ENCODE measurements at places on chromosomes 3 and 15.
A peak's percentile ranks its signal among the peaks of the same experiment; 100 is the strongest.

GRCh38 chr3:47512416-47513124 is 942 bp downstream of the ELP6 start:
- H3K4me1 ChIP-seq, result peaks cover 18% of the 10 kb centered on the region
- ATAC-seq, result peak; percentile 40
- no peaks in the 10 kb centered on the region for H3K27me3 ChIP-seq
- peak overlapping the region; percentile 97 for H3K4me3 ChIP-seq
- peak overlapping the region; percentile 97 for H3K27ac ChIP-seq
- peaks cover 13% of the 10 kb centered on the region for H3K36me3 ChIP-seq

GRCh38 chr3:67774676-67775075 is 120.3 kb upstream of the SUCLG2 start:
- H3K27ac ChIP-seq, result no peak overlapping the region
- H3K27me3 ChIP-seq, result no peaks in the 10 kb centered on the region
- peaks cover 5% of the 10 kb centered on the region for H3K4me1 ChIP-seq
- no peaks in the 10 kb centered on the region for H3K36me3 ChIP-seq
- peak; percentile 27 for ATAC-seq

- peaks cover 7% of the 10 kb centered on the region for H3K27me3 ChIP-seq
- no peaks in the 10 kb centered on the region for H3K4me1 ChIP-seq
- ATAC-seq, result no peak
- no peaks in the 10 kb centered on the region for H3K36me3 ChIP-seq
- no peak overlapping the region for H3K27ac ChIP-seq
Observed at GRCh38 chr3:171833789-171834460, 9.2 kb upstream of the TMEM212 start.

DNA sequence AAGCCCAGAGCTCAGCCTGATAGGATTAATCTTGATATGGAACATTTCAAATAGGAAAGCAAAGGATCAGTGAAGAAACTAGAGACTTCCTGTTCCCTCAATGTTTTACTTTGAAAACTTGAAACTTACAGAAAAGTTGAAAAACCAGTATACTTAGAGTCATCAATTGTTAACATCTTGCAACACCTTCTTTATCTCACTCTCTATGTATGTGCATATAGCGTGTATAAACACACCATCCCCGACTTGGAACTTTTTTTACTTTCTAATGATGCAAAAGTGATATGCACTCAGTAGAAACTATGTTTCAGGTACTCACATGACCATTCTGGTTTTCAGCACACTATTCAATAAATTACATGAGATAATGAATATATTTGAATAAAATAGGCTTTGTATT is 60.5 kb downstream of the SEC22A start:
- ATAC-seq, result no peak
- peaks cover 39% of the 10 kb centered on the region for H3K36me3 ChIP-seq
- no peaks in the 10 kb centered on the region for H3K4me1 ChIP-seq
- no peak overlapping the region for H3K27ac ChIP-seq
- H3K4me3 ChIP-seq, result no peak overlapping the region

DNA sequence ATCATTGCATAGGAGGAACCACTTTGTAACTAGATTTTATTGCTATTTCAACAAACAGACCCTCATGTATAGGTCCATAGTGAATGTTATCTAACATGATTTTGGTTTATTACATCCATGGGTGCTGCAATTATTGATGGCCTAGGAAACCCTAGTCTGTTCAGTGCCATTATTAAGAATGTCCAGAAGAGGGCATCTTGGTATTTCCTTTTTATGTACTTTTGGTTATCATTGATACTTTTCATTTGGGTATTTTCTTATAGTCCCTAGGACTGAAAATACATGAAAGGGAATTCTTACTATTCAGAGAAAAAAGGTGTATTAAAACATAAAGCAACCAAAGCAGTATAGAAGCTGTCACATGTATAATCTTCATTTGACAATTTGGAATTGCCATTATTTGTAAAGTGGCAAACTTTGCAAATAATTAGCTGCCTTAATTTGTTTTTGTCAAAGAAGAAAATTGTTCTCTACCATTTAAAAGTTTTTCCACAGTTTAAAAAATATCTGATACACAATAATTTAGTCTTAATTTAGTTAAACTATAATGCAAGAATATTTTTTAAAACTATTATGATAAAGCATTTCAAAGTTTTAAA is 48.7 kb downstream of the CNOT10 start:
- no peak for ATAC-seq
- peaks cover 33% of the 10 kb centered on the region for H3K36me3 ChIP-seq
- H3K27ac ChIP-seq, result no peak overlapping the region
- no peaks in the 10 kb centered on the region for H3K4me1 ChIP-seq
- no peaks in the 10 kb centered on the region for H3K27me3 ChIP-seq

- no peaks in the 10 kb centered on the region for H3K36me3 ChIP-seq
- no peak overlapping the region for H3K4me3 ChIP-seq
- H3K27me3 ChIP-seq, result no peaks in the 10 kb centered on the region
- no peak overlapping the region for H3K27ac ChIP-seq
Observed at GRCh38 chr3:81393251-81393650, 368.2 kb downstream of the GBE1 start.

DNA sequence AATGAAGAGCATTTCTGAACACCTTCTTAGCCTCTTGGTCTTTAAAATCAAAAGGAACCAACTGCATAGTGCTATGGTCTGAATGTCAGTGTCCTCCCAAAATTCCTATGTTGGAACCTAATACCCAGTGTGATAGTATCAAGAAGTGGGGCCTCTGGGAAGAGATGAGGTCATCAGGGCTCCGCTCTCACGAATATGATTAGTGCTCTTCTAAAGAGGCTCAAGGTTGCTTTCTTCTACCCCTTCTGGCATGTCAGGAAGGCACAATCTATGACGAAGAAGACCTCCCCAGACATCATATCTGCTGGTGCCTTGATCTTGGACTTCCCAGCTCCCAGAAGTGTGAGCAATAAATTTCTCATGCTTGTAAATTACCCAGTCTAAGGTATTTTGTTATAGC is 209.5 kb downstream of the MAGI1 start:
- no peaks in the 10 kb centered on the region for H3K4me1 ChIP-seq
- no peak overlapping the region for H3K4me3 ChIP-seq
- H3K27ac ChIP-seq, result no peak overlapping the region
- H3K27me3 ChIP-seq, result no peaks in the 10 kb centered on the region

- H3K4me1 ChIP-seq, result peaks cover 49% of the 10 kb centered on the region
- H3K36me3 ChIP-seq, result no peaks in the 10 kb centered on the region
- H3K4me3 ChIP-seq, result no peak overlapping the region
- H3K27me3 ChIP-seq, result no peaks in the 10 kb centered on the region
- H3K27ac ChIP-seq, result peak overlapping the region; percentile 62
Observed at GRCh38 chr3:106172101-106172500, 303.3 kb upstream of the CBLB start.

DNA sequence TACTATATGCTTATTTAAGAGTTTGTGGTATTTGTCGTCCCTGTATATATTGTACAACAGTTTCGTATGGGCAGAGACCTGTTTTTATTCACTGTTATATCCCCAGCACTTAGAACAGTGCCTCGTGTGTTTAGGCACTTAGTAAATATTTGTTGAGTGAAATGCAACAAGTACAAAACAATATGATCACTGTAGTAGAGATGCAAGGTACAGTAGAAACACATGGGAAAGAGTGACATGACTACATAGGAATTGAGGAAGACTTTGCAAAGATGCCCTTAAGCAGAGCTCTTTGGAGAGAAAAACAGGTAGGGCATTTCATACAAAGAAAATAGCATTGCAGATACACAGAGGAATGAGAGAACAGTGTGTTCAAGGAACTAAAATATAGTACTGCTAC is 18.3 kb downstream of the RASA2 start:
- H3K4me1 ChIP-seq, result peaks cover 15% of the 10 kb centered on the region
- H3K27ac ChIP-seq, result no peak overlapping the region
- H3K27me3 ChIP-seq, result no peaks in the 10 kb centered on the region
- ATAC-seq, result no peak
- no peak overlapping the region for H3K4me3 ChIP-seq
- H3K36me3 ChIP-seq, result peaks cover 6% of the 10 kb centered on the region

DNA sequence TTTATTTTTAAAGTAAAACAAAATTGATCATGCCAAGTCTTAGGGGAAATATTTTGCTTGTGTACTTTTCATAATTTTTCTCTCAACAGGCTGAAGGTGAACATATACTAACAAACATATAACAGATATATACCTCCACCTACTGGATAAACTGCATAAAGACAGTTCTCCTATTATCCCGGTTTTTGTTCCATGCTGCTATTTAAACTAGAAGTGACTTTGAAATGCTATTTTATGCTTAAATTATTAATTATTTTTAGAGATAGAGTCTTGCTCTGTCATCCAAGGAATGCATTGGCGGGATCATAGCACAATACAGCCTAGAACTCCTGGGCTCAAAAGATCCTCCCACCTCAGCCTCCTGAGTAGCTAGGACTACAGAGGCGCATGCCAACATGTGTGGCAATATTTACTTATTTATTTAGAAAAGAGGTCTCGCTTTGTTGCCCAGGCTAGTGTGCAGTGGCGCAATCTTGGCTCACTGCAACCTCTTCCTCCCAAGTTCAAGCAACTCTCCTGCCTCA is 49.8 kb downstream of the ST3GAL6 start:
- no peak for ATAC-seq
- H3K36me3 ChIP-seq, result no peaks in the 10 kb centered on the region
- no peaks in the 10 kb centered on the region for H3K4me1 ChIP-seq
- no peaks in the 10 kb centered on the region for H3K27me3 ChIP-seq

GRCh38 chr15:63555507-63555906 is 41.7 kb upstream of the FBXL22 start:
- no peak overlapping the region for H3K27ac ChIP-seq
- H3K4me1 ChIP-seq, result peaks cover 22% of the 10 kb centered on the region
- no peak overlapping the region for H3K4me3 ChIP-seq
- peaks cover 40% of the 10 kb centered on the region for H3K36me3 ChIP-seq

GRCh38 chr15:31974855-31975829 is 55.2 kb upstream of the CHRNA7 start:
- H3K27me3 ChIP-seq, result peaks cover 52% of the 10 kb centered on the region
- no peaks in the 10 kb centered on the region for H3K36me3 ChIP-seq
- no peaks in the 10 kb centered on the region for H3K4me1 ChIP-seq
- no peak for ATAC-seq
- no peak overlapping the region for H3K4me3 ChIP-seq

DNA sequence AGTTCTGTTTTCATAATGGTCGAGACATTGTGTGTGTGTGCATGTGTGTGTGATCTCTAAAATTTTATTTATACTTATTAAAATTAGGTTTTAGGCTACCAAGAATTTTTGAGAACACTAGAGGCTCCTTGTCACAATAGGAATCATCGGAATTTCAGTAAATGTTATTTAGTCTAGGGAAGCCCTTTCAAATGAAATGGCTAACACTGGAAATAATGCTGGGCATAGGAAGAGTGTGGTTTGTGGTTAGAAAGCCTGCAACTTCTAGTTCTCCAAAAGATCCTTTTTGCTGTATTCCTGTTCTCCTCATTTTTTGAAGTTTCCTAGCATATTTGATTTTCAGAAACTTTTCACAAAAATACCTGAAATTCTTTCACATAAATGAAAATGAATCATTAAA is 92.5 kb upstream of the MBNL1 start:
- peaks cover 7% of the 10 kb centered on the region for H3K4me1 ChIP-seq
- peaks cover 12% of the 10 kb centered on the region for H3K36me3 ChIP-seq
- no peaks in the 10 kb centered on the region for H3K27me3 ChIP-seq
- no peak overlapping the region for H3K27ac ChIP-seq
- ATAC-seq, result no peak

DNA sequence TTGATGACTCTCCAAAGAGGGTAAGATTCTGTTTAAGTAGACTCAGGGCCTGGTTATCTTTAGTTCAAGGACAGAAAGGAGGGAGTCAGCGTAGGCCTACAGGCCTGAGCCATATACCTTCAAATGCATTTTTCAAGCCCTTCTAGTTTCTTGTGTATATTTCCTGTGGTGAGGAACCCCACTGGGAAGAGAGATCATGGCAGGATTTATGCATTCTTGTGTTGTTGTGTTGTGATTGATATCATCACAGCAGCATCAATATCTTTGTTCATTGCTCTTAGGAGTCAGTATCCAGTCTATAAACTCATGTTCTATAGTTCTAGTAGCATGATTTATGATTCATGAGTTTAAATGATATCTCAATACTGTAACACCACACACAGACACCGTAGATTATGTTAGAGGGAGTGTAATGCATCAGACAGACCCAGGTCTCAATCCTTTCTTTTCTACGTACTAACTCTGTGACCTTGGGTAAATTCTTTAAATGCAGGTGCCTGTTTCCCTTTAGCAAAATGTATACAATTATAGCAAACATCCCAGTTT is 427.5 kb downstream of the PDCD6IP start:
- H3K27ac ChIP-seq, result no peak overlapping the region
- no peaks in the 10 kb centered on the region for H3K36me3 ChIP-seq
- peak; percentile 5 for ATAC-seq
- no peaks in the 10 kb centered on the region for H3K27me3 ChIP-seq
- no peak overlapping the region for H3K4me3 ChIP-seq
- peaks cover 6% of the 10 kb centered on the region for H3K4me1 ChIP-seq

DNA sequence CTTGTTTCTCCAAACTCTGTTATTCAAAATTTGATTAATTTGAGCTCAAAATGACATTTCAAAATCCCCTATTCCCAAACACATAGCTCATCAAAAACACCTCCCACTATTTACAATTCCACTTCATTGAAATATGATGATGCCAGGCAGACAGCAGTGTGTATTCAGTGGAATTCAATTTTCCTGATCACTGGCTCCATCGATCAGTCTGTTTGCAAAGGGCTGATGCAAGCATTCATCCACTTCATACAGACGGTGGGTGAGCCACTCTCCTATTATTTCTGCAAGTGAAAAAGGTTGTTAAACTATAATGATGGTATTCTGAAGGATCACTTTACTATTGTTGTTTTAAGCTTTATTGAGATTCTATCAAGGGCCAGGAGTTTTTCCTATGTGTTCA is 90.7 kb downstream of the RTP4 start:
- H3K4me1 ChIP-seq, result no peaks in the 10 kb centered on the region
- H3K27me3 ChIP-seq, result peaks cover 14% of the 10 kb centered on the region
- no peak overlapping the region for H3K27ac ChIP-seq
- H3K4me3 ChIP-seq, result no peak overlapping the region
- H3K36me3 ChIP-seq, result no peaks in the 10 kb centered on the region
- ATAC-seq, result no peak

- no peaks in the 10 kb centered on the region for H3K36me3 ChIP-seq
- no peaks in the 10 kb centered on the region for H3K27me3 ChIP-seq
- no peak for ATAC-seq
Observed at GRCh38 chr3:82081351-82081750, 319.9 kb upstream of the GBE1 start.

GRCh38 chr3:109346770-109347295 is 9.5 kb upstream of the DPPA4 start:
- no peak overlapping the region for H3K4me3 ChIP-seq
- no peaks in the 10 kb centered on the region for H3K36me3 ChIP-seq
- no peak overlapping the region for H3K27ac ChIP-seq
- no peaks in the 10 kb centered on the region for H3K4me1 ChIP-seq
- H3K27me3 ChIP-seq, result no peaks in the 10 kb centered on the region

- H3K4me1 ChIP-seq, result no peaks in the 10 kb centered on the region
- ATAC-seq, result no peak
- H3K4me3 ChIP-seq, result no peak overlapping the region
- H3K27ac ChIP-seq, result no peak overlapping the region
Observed at GRCh38 chr15:57943171-57943570, 122.3 kb downstream of the ALDH1A2 start.

DNA sequence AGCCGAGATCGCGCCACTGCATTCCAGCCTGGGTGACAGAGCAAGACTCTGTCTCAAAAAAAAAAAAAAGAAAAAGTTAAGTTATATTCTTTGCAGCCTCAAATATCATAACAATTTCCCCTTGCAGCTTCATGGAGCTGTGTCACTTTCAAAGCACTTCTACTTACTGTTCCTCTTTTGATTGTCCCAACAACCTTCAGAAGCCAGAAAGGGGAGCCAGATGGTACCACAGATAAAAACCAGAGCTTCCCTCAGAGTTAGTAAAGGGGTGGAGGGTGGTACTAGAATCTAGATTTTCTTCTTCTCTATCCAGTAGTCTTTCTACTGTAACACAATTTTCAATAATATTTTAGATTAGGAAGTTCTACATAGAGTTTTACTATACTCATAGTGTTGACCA is 188.8 kb downstream of the TAFA4 start:
- H3K4me1 ChIP-seq, result no peaks in the 10 kb centered on the region
- H3K27me3 ChIP-seq, result no peaks in the 10 kb centered on the region
- no peak overlapping the region for H3K27ac ChIP-seq
- H3K4me3 ChIP-seq, result no peak overlapping the region
- no peaks in the 10 kb centered on the region for H3K36me3 ChIP-seq

Measured in stimulated activated memory B cell treated with anti-CD40 and anti-IgM and Interleukin-4, amounts not matched to agents 10 μg/mL and 1 μg/mL and 100 μg/mL, for 72 hours (primary cell).